Adrenal gland (tissue), 19 donors: ENCODE measurements at places on chromosomes 2 and 18.

DNA sequence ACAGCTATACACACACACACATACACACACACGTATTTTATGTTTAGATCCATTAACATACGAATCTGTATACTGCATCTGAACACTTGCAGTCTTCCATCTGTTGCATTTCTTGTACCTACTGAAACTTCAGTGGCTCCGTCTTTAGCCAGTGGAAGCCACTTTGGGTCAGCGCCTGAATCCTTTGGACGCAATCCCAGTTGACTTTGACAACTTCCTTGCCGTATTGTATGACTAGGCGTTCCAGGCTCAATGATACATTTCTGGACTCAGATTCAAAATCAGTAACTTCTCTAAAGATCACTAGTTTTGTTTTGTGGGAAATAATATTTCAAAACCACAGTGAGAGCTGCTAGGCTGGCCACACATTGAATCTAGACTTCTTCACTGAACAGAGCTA is 101.5 kb upstream of the GPC1 start:
- DNase-seq, result no peak

DNA sequence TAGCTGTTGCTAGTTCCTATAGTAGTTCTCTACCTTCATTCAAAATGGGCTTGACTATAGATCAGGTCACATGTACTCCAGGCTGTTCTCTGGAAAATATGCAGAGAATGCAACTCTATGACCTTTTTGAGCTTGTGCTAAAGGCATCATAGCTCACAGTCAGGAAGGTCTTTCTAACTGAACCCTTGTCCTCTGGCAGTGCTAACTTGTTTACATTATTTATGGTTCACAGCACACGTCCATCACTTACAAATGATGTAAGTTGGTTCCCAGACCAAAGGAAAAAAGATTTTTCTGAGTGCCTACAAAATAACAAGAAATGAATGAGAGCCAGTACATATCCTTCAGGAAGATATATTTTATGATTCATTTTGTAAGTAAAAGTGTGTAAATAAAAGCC is 236.1 kb downstream of the GCA start:
- DNase-seq, result no peak

DNA sequence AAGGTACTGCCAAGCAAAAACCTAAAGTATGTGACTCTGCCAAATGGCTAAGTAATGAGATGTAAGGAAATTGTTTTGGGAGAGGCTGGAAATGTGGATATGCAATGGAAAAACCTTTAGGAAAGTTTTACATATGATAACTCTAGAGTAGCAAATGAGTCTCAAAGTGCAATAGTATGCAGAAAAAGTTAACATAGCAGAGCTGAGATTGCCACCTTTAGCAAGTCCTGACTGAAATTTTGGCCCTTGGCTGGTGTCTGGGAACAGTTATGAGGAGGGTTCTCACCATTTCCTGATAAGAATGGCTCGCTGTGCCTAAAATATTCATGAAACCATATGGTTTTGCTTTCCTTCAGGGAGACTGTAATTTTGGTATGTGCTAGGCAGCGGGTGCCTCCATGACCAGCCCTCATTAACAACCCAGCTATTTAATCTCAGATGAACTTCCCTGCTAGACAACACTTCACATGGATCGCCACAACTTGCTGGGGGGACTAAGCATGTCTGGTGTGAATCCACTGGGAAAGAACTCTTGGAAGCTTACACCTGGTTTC is 72.3 kb upstream of the ERBB4 start:
- no peak for DNase-seq

DNA sequence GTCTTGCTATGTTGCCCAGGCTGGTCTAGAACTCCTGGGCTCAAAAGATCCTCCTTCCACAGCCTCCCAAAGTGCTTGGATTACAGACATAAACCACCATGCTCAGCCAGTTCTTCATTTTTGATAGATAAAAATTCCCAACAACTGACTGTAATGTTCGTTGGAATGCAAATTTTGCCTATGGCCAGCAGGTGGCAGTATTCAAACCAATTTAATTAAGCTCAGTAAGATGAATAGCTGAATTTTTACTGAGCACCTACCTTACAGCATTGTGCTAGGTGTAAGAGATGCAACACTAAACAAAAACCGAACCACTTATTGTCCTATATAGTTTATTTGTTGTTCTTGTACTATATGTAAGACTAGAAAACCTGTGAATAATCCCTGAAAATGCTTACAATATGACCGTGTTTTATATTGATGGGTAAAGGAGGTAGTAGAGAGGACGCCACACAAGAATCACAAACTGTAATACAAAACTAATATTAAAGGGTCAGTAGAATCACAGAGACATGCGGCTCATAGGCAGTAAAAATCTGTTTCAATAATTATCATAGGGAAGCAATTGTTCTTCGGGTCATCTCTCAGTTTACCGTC is 8.2 kb upstream of the TMEM182 start:
- peak; percentile 42 for DNase-seq

- DNase-seq, result peak; percentile 80
Measured at GRCh38 chr2:64488050-64488974, 34.4 kb downstream of the LGALSL start.
